ENCODE measurements at places on chromosomes 2 and 18.

DNA sequence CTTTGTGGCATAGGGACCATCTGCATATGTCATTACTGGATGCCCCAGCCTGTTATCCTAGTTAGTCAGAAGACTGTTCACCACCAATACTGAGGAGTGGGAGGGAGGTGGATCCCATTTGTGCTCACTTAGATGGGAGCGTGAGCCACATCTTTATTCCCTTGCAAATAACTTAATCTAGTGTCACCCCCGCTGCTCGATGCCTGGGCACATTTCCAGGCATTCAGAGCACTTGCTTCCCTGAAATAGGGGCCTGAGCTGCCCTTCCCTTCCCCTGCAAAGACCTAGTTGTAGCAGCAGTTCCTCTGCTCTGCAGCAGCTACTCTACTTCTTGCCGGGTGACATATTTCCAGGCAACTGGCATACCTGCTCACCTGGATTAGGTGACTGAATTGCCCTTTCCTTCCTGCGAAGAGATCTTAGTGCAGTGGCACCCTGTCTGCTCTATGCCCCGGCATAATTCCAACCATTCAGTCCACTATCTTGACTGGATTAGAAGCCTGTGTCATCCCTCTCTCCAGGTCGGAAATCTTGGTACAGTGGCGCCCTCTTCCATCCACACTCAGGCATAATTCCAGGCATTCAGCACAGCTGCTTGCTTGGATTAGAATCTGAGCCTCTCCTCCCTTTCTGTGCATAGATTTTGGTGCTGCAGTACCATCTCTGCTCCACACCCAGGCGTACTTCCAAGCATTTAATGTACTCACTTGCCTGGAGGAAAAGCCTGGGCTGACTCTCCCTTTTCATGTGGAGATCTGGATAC lies 1389.1 kb upstream of the TMEFF2 start:
- no peaks in the 10 kb centered on the region for H3K36me3 ChIP-seq
- no peaks in the 10 kb centered on the region for H3K27me3 ChIP-seq
- DNase-seq, result peak; percentile 24
- H3K4me1 ChIP-seq, result no peaks in the 10 kb centered on the region
- H3K4me3 ChIP-seq, result no peak overlapping the region

GRCh38 chr18:58865701-58866065 lies 1.0 kb downstream of the ZNF532 start:
- DNase-seq, result no peak
- peak overlapping the region; percentile 67 for H3K4me3 ChIP-seq
- no peaks in the 10 kb centered on the region for H3K27me3 ChIP-seq
- peak overlapping the region; percentile 41 for H3K27ac ChIP-seq
- H3K36me3 ChIP-seq, result peaks cover 19% of the 10 kb centered on the region
- H3K4me1 ChIP-seq, result peaks cover 38% of the 10 kb centered on the region

DNA sequence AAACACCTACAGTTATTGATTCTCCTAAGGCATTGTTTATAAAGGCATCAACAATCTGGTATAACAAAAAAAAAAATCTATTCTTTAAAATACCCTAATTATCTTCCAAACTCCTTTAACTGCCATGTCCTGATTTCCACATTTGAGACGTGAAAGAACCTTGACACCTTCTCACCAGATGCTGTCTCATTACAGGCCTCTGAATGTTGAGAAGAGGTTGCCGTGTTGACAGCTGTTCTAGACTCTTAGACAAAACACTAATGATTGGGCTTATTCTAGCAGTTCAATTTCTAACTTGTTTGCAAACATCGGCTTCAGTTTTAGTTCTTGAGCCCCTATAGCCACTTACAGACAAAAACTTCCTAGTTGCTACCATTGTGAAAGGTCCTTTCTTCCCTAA lies 988.8 kb downstream of the LRP1B start:
- DNase-seq, result no peak
- H3K27ac ChIP-seq, result no peak overlapping the region
- H3K4me3 ChIP-seq, result no peak overlapping the region
- H3K4me1 ChIP-seq, result no peaks in the 10 kb centered on the region

DNA sequence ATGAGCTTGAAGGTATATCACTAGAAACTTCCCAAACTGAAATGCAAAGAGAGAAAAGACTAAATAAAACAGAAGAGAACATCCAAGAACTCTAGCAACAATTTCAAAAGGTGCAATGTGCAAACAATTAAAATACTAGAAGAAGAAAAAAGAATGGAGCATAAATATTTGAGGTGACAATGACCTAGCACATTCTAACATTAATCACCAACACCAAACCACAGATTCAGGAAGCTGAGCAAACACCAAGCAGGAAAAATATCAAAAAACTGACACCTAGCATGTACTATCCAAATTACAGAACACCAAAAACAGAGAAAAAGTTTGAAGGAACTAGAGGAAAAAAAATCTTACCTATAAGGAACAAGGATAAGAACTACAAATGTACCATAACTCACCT lies 460.8 kb downstream of the IRS1 start:
- H3K4me1 ChIP-seq, result no peaks in the 10 kb centered on the region
- no peak overlapping the region for H3K4me3 ChIP-seq
- no peak overlapping the region for H3K27ac ChIP-seq
- H3K27me3 ChIP-seq, result no peaks in the 10 kb centered on the region
- H3K36me3 ChIP-seq, result no peaks in the 10 kb centered on the region

DNA sequence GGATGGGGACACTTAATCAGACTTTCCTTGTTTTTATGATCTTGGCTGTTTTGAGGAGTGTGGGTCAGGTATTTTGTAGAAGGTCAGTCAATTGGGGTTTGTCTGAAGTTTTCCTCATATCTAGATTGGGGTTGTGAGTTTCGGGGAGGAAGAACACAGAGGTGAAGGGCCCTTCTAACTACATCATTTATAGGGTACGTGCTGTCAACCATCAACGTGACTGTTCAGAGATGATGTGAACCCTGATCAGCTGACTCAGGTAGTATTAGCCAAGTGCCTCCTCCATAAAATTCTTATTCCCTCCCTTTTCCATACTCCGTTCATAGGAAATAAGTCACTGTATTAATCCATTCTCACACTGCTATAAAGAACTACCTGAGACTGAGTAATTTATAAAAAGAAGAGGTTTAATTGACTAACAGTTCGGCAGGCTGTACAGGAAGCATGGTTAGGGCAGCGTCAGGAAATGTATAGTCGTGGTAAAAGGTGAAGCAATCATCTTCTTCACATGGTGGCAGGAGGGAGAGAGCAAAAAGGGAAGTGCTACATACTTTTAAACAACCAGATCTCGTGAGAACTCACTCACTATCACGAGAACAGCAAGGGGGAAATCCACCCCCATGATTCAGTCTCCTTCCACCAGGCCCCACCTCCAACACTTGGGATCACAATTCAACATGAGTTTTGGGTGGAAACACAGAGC lies 547.1 kb upstream of the LINC00305 start:
- DNase-seq, result no peak
- H3K27ac ChIP-seq, result no peak overlapping the region
- no peaks in the 10 kb centered on the region for H3K36me3 ChIP-seq
- H3K4me3 ChIP-seq, result no peak overlapping the region
- H3K4me1 ChIP-seq, result no peaks in the 10 kb centered on the region

- no peak overlapping the region for H3K4me3 ChIP-seq
- no peaks in the 10 kb centered on the region for H3K27me3 ChIP-seq
- H3K27ac ChIP-seq, result no peak overlapping the region
- peaks cover 6% of the 10 kb centered on the region for H3K4me1 ChIP-seq
- DNase-seq, result no peak
- no peaks in the 10 kb centered on the region for H3K36me3 ChIP-seq
Observed at GRCh38 chr2:16254356-16254965, 314.1 kb downstream of the MYCN start.

DNA sequence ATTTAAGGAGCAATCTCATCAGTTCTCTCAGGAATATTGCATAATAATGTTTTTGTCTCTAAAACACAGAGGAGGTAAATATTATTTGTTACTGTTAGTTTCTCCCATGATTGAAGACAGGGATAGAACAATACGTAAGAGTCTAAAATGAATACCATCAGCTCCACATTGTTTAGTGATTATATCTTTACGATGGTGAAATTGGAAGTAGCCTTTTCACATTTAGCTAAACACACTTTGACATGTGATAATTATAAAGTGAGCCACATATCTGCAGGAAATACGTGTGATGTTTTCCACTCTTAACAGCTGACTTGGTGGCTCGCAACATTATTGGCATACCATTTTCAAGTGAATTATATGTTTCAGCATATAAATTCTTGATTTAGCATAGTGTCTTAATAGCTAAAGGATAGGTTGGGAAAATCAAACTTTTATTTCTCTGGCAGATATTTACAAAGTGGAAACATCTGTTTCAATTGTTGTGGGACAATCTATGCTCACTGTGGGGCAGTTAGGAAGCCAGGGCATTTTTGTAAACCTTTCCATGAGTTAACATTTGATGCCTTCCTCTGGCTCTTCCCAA lies 208.1 kb upstream of the RASGRP3 start:
- H3K36me3 ChIP-seq, result no peaks in the 10 kb centered on the region
- no peak overlapping the region for H3K27ac ChIP-seq
- no peak for DNase-seq

GRCh38 chr18:68219872-68220271 lies 495.0 kb downstream of the TMX3 start:
- H3K4me3 ChIP-seq, result no peak overlapping the region
- H3K4me1 ChIP-seq, result no peaks in the 10 kb centered on the region
- no peaks in the 10 kb centered on the region for H3K36me3 ChIP-seq
- no peak for DNase-seq

- no peaks in the 10 kb centered on the region for H3K36me3 ChIP-seq
- no peak overlapping the region for H3K27ac ChIP-seq
- DNase-seq, result no peak
- H3K4me1 ChIP-seq, result no peaks in the 10 kb centered on the region
- no peak overlapping the region for H3K4me3 ChIP-seq
Observed at GRCh38 chr18:29605365-29605764, 1428.4 kb upstream of the CDH2 start.

GRCh38 chr2:207513551-207514257 lies 16.1 kb upstream of the CREB1 start:
- no peak overlapping the region for H3K4me3 ChIP-seq
- H3K27ac ChIP-seq, result no peak overlapping the region
- DNase-seq, result no peak
- no peaks in the 10 kb centered on the region for H3K4me1 ChIP-seq
- no peaks in the 10 kb centered on the region for H3K27me3 ChIP-seq

GRCh38 chr2:120658042-120658769 lies 77.5 kb upstream of the GLI2 start:
- H3K36me3 ChIP-seq, result no peaks in the 10 kb centered on the region
- no peak overlapping the region for H3K27ac ChIP-seq
- peaks cover 6% of the 10 kb centered on the region for H3K4me1 ChIP-seq
- no peak for DNase-seq
- H3K27me3 ChIP-seq, result peaks cover 24% of the 10 kb centered on the region

DNA sequence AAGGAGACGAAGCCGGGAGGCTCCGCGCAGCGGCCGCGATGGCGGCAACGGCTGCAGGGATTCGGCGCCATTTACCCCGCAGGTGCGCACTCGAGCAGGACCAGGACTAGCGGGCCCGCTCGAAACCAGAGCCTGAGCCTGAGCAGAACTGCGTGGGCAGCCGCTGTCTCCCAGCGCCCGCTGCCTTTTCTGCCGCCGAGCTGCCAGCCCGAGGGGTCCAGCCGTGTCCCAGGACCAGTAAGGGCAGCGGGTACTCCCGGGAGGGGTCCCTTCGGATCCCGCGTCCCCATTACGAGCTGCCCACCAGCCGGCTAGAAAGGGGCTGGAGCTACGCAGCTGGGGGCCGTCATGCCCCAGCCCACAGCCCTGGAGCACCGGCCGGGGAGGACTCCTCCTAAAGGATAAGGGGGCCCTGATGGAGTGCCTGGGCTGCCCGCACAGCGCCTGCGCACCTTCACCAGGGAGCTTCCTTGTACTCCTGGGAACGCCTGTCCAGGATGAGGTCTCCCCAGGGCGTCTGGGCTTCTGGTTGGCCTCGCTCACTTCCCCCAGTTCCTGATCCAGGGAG lies 9.9 kb downstream of the ALPP start:
- no peaks in the 10 kb centered on the region for H3K36me3 ChIP-seq
- no peaks in the 10 kb centered on the region for H3K4me1 ChIP-seq
- H3K4me3 ChIP-seq, result no peak overlapping the region
- no peak for DNase-seq

DNA sequence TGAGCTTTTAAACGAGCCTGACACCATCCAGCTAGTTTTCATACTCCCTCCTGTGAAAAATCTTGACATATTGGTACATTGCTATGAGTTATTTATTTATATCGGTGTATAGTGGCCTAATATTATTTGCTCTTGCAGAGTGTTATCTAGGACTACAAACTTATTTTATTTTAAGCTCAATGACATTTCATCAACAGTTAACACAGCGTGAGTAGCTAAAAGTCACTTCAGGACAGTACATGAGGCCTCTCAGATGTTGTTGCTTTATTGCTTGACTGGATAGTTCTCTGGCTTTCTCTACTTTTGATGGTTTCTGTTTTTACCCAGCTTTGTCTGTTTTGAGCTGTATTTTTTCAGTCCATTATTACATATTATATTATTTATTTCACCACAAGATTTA lies 172.9 kb upstream of the KLF7 start:
- H3K27me3 ChIP-seq, result no peaks in the 10 kb centered on the region
- H3K27ac ChIP-seq, result no peak overlapping the region
- peaks cover 16% of the 10 kb centered on the region for H3K4me1 ChIP-seq
- H3K4me3 ChIP-seq, result no peak overlapping the region

GRCh38 chr2:151523850-151524249 lies 114.1 kb downstream of the RIF1 start:
- H3K36me3 ChIP-seq, result no peaks in the 10 kb centered on the region
- DNase-seq, result no peak
- H3K4me1 ChIP-seq, result peaks cover 5% of the 10 kb centered on the region
- no peak overlapping the region for H3K27ac ChIP-seq
- no peaks in the 10 kb centered on the region for H3K27me3 ChIP-seq
- no peak overlapping the region for H3K4me3 ChIP-seq

GRCh38 chr18:24488824-24489493 lies 28.5 kb downstream of the HRH4 start:
- peaks cover 11% of the 10 kb centered on the region for H3K27me3 ChIP-seq
- H3K4me1 ChIP-seq, result peaks cover 4% of the 10 kb centered on the region
- no peak overlapping the region for H3K27ac ChIP-seq
- DNase-seq, result peak; percentile 36

- peaks cover 22% of the 10 kb centered on the region for H3K4me1 ChIP-seq
- H3K27ac ChIP-seq, result no peak overlapping the region
- no peaks in the 10 kb centered on the region for H3K36me3 ChIP-seq
- no peak overlapping the region for H3K4me3 ChIP-seq
- no peaks in the 10 kb centered on the region for H3K27me3 ChIP-seq
- no peak for DNase-seq
Observed at GRCh38 chr2:6452702-6453481, 412.8 kb downstream of the CMPK2 start.

DNA sequence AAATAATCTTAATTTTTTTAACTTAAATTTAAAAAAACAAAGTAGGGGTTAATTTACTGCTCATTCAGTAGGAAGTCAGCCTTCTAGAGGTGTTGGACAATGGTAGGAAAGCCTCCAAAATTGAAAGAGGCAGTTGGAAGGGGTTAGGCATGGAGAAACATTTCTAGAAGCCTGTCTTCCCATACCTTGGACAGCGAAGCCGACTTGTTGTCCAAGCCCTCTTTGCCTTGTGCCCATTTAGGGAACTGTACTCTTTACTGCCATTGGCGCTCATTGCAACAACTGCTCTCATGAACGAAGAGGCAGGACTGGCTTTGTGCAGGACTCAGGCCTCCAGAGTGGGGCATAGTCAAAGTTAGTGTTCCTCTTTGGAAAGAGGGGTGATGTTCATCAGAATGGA lies 333.3 kb downstream of the HRH4 start:
- H3K27ac ChIP-seq, result no peak overlapping the region
- peaks cover 7% of the 10 kb centered on the region for H3K4me1 ChIP-seq
- no peaks in the 10 kb centered on the region for H3K27me3 ChIP-seq
- no peak overlapping the region for H3K4me3 ChIP-seq
- DNase-seq, result no peak

GRCh38 chr18:79581911-79582310 lies 97.7 kb upstream of the CTDP1 start:
- no peak overlapping the region for H3K4me3 ChIP-seq
- H3K27me3 ChIP-seq, result no peaks in the 10 kb centered on the region
- no peak for DNase-seq
- no peaks in the 10 kb centered on the region for H3K36me3 ChIP-seq
- no peak overlapping the region for H3K27ac ChIP-seq

All from neuronal stem cell (in vitro differentiated cells).